ENCODE measurements at places on chromosomes 7 and 10. TPM values are rescaled to one million over a fixed set of nuclear protein-coding genes. Genes with fewer than 3 reads are reported as not detected.
A peak's percentile ranks its signal among the peaks of the same experiment; 100 is the strongest.

DNA sequence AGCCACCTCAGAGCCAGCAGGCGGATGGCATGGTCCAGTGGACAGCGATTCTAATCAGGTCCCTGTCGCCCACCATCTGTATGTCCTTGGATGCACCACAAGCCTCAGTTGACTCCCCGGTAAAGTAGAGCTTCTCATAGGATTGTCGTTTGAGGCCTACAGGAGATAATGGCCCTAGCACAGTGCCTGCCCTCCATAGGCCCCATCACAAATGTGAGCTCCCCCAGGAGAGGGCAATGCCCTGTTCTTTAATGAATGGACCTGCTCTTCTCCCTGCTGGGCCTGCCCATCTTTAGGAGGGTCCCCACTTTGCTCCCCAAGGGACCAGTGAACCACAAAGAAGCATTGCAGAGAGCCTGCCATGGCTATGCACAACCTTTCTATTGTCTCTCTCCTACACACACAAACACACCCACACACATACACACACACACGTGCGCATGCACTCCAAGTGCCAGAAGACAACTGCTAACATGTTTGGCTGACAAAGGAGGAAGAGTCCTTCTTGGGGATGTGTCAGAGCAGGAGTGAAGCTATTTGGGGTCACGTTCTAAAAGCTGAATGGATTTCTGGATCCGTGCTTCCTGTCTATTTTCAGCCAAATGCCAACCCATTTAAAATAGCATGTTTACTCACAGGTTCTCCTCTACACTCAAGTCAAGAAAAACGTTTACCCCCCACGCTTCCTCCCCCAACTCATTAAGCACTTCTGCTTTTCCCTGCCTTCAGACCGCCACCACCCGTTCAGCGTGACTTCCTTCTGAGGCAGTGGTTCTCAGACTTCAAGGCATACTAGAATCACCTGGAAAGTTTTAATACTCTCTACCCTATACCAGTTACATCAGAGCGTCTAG lies 196.1 kb downstream of the GRID1 start:
- no peak overlapping the region for H3K27ac ChIP-seq
- peaks cover 2% of the 10 kb centered on the region for H3K4me1 ChIP-seq
- DNase-seq = no peak
- H3K4me3 ChIP-seq = no peak overlapping the region

DNA sequence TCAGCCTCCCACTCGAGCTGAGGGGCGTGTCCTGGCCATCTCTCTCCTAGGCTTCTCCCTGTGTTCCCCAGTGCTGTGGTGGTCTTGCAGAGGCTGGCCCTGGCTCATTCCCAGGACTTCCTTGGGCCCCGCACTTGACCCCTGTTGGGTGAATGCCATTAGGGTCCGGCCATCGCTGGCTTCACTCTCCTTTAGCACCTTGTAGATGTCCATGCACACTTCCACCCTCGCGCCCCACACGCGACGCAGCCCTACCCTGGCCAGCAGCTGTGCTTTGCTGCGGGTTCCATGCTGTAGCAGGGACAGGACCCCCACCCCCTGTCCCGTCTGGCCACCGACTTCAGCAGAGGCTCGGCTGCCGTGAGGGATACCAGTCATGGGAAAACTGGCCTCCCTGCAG lies 46.3 kb downstream of the PITRM1 start:
- no peak overlapping the region for H3K27ac ChIP-seq
- no peaks in the 10 kb centered on the region for H3K27me3 ChIP-seq
- DNase-seq = no peak
- no peak overlapping the region for H3K4me3 ChIP-seq
- no peaks in the 10 kb centered on the region for H3K4me1 ChIP-seq
- H3K36me3 ChIP-seq = no peaks in the 10 kb centered on the region

DNA sequence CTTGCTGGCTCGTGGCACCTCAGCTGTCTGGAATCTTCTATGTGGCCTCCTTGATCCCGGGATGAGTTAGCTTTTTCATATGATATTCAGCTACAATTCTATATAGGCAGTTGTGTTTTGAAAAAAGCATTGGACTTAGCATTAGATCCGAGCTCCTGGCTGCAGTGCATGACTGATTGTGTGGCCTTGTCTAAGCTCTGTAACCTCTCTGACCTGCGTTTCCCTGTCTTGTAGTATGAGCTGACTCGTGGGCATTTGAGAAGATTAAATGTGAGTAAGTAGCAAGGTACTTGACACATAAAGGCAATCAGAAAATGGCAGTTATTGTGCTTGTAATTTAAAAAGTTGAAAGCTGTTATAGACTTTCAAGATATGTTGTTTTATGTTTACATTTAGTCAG lies 85.9 kb downstream of the CCNY start:
- H3K4me3 ChIP-seq = no peak overlapping the region
- no peak for DNase-seq
- peaks cover 5% of the 10 kb centered on the region for H3K36me3 ChIP-seq
- peaks cover 50% of the 10 kb centered on the region for H3K4me1 ChIP-seq
- H3K27ac ChIP-seq = no peak overlapping the region

DNA sequence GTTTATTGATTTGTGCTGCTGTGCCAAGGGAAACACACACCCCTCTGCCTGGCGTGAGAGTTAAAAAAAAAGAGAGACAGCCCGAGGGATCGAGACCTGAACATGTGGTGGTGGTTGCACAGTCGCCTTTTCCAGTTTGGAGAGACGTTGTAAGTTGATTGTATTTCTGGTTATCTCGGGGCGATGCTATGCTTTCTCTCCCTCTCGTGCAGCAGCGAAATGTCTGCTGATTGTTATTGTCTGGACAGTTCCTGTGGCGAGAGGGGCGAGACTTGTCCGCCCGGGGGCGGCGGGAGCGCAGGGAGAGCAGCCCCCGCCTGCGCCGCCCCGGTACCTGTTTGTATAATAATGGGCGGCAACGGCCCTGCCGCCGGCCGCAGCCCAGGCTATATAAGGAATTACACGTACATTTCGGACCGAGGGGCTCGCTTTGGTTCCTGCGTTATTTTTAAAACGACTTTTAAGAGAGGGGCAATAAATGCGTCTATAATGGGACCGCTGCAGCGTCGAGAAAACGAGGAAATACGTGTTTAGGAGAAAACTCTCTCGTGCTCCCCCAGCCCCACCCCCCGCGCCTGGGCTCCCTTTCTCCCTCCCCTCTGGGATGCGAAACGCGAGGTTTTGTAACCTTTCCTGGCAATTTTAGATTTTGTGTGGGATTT lies 1.7 kb downstream of the ZEB1 start:
- H3K4me1 ChIP-seq = peaks cover 45% of the 10 kb centered on the region
- peak overlapping the region; percentile 95 for H3K27ac ChIP-seq
- DNase-seq = peak; percentile 15
- peaks cover 9% of the 10 kb centered on the region for H3K36me3 ChIP-seq

DNA sequence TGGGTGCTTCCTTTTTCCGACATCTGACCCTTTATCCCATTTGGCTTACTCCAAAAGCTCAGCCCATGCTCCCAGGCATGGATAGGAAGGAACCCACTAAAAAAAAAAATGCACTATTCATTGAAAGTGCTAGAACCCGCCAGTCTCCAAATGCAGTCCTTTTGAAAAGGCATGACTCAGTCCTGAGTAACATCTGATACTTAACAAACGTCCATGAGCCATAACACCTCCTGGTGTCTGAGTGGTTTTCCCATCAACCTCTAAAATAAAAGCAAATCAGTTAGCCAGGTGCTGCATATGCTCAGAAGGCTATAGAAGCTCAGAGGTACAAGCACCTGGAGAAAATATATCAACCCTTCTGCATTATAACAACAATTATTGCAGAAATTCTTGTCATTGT lies 45.0 kb upstream of the CACUL1 start:
- no peak overlapping the region for H3K27ac ChIP-seq
- peaks cover 51% of the 10 kb centered on the region for H3K27me3 ChIP-seq
- H3K4me1 ChIP-seq = peaks cover 8% of the 10 kb centered on the region
- no peaks in the 10 kb centered on the region for H3K36me3 ChIP-seq
- no peak overlapping the region for H3K4me3 ChIP-seq
- no peak for DNase-seq

- H3K4me1 ChIP-seq = no peaks in the 10 kb centered on the region
- no peak overlapping the region for H3K27ac ChIP-seq
- no peaks in the 10 kb centered on the region for H3K36me3 ChIP-seq
- DNase-seq = no peak
- H3K4me3 ChIP-seq = no peak overlapping the region
Measured at GRCh38 chr10:121411004-121411403, 187.2 kb downstream of the FGFR2 start.

DNA sequence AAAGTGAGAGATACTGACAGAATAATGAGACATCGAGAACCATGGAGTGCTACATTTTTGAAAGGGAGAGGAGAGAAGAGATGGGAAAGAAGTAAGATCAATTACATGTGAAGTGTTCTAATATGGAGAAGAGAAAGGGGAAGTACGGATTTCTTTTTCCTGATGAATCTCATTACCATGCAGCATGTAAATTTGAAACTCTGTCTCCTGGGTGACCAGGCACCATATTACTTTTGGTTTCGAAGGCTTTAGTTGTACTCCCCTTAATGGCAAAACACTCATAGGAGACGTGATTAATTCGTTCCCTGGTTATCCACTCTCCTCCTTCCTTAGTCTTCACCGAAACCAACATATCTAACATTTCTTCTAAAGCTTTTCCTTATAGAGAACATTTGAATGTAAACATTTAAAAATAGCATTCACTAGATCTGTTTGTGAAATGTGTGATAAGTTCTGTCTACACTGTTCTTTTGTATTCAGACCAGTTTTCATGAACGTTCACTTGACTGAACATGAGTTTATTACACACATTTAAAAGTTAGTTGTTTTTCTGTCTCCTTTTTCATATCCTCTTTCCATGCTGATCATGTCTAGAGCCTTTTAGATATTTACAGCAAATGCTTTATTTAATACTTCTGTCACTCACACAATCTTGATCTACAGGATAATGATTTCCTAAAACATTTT lies 80.2 kb upstream of the MSRB2 start:
- H3K36me3 ChIP-seq = no peaks in the 10 kb centered on the region
- peaks cover 39% of the 10 kb centered on the region for H3K27me3 ChIP-seq
- no peak for DNase-seq
- H3K4me3 ChIP-seq = no peak overlapping the region
- peaks cover 6% of the 10 kb centered on the region for H3K4me1 ChIP-seq

DNA sequence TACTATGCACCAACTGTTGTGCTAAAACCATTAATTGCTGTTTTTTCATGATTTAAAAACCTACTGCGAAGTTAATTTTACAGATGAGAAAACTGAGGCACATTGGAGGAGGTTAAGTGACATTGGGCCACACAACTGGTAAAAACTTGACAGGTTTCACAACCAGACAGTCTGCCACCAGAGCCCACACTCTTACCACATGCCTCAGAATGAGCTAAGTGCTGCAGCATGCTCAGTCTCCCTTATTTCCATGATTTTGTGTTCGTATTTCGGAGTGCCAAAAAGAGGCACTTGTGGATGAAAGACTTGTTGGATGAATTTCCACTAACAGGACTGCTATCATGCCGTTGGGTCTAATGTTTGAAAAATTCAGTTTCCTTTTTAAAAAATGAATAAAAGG lies 77.4 kb downstream of the PCLO start:
- no peaks in the 10 kb centered on the region for H3K27me3 ChIP-seq
- no peak overlapping the region for H3K4me3 ChIP-seq
- no peak overlapping the region for H3K27ac ChIP-seq
- no peak for DNase-seq
- no peaks in the 10 kb centered on the region for H3K36me3 ChIP-seq

DNA sequence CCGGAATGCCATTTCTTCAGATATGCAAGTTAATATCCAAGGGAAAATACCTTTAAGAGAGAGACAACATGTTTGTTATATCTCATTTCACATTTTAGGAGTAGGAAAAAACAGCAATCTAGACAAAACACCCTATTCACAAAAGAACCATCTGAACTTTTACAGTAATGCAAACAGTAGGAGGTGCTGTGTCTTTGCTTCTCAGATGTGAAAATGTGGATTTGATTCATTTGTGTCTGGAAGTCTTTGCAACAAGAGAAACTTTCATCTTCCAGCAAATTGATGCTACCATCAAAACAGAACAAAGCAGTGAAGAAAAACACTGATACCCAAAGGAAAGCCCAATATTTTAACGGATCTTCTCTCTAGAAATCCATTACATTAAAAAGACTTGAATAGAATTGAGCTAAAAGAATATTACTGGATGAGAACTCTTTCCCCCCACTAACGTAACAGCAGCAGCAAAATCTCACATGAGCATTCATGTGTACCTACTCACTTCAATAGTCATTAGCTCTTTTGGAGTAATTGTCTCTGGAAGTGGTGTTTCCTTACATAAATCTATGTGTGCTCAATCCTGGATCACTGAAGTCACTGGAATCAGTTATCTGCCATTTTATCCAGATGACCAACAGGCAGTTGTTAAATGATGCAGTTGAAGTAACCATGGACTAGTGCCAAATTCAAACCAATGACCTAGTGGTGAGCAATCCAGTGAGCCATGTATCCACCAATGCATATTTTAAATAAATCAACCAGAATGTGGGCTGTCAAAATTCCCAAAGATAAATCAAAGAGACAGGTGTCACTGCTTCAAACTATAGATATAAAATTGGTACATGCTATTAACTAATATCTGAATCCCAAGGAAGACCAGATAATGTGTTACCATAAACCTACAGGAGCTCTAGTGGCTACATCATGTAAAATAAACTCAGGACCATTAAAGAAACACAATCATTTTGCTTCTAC lies 1.8 kb downstream of the SEMA3C start:
- peaks cover 26% of the 10 kb centered on the region for H3K27me3 ChIP-seq
- no peak for DNase-seq
- no peaks in the 10 kb centered on the region for H3K4me1 ChIP-seq
- no peak overlapping the region for H3K27ac ChIP-seq
- H3K4me3 ChIP-seq = no peak overlapping the region

DNA sequence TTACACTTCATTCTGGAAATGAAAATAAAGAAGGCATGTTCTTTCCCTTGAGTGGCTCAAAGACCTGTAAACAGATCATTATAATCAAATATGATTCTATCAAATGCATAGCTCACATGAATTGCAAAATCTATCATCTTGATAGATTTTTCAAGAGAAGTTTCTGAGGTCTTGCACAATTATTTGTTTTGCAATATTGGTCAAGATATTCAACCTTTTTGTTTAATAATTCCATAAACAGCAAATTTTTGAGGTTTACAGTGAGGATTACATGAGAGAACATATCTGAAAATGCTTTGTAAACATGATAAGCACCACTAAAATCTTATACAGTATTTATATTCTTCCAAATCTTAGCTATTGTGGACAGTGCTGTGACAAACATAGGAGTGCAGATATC lies 160.8 kb downstream of the HDAC9 start:
- no peak overlapping the region for H3K4me3 ChIP-seq
- no peaks in the 10 kb centered on the region for H3K27me3 ChIP-seq
- H3K4me1 ChIP-seq = no peaks in the 10 kb centered on the region
- no peaks in the 10 kb centered on the region for H3K36me3 ChIP-seq
- DNase-seq = no peak

- no peak overlapping the region for H3K27ac ChIP-seq
- H3K4me1 ChIP-seq = no peaks in the 10 kb centered on the region
- H3K4me3 ChIP-seq = no peak overlapping the region
Measured at GRCh38 chr7:53835301-53835700, 706.9 kb upstream of the VSTM2A start.

DNA sequence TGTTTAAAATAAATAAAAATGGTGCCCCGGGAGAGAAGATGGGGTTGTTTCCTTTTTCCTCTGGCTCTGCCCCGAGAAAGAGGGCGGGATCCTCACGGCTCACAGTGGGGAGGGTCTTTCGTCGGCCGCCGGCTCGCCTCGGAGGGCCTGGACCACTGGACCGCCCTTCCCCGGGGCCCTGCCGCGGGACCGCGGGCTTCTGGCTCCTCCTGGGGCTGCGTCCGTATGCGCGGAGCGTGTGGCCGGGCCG lies 3.5 kb upstream of the IGF2BP3 start:
- no peak overlapping the region for H3K4me3 ChIP-seq
- peaks cover 2% of the 10 kb centered on the region for H3K36me3 ChIP-seq
- peaks cover 63% of the 10 kb centered on the region for H3K27me3 ChIP-seq
- DNase-seq = no peak
- H3K4me1 ChIP-seq = peaks cover 23% of the 10 kb centered on the region

Gene GBX1
- not detected for total RNA-seq

Gene ADAMTS14
- not detected for total RNA-seq

Gene FOXI2
- total RNA-seq = not detected

Gene OR6B1
- total RNA-seq = not detected

Gene MGAM2
- not detected for total RNA-seq
